Stimulated activated naive CD8-positive, alpha-beta T cell treated with anti-CD3 and anti-CD28 coated beads, Interleukin-15, amount 100 ng/mL, for 72 hours (primary cell): ENCODE measurements at places on chromosomes 12 and 14.

- no peak for DNase-seq
These were observed 128.2 kb downstream of the EML1 start for GRCh38 chr14:99921425-99921824.

- DNase-seq = no peak
These were observed 16.0 kb upstream of the SLC38A2 start for GRCh38 chr12:46388427-46389021.

DNA sequence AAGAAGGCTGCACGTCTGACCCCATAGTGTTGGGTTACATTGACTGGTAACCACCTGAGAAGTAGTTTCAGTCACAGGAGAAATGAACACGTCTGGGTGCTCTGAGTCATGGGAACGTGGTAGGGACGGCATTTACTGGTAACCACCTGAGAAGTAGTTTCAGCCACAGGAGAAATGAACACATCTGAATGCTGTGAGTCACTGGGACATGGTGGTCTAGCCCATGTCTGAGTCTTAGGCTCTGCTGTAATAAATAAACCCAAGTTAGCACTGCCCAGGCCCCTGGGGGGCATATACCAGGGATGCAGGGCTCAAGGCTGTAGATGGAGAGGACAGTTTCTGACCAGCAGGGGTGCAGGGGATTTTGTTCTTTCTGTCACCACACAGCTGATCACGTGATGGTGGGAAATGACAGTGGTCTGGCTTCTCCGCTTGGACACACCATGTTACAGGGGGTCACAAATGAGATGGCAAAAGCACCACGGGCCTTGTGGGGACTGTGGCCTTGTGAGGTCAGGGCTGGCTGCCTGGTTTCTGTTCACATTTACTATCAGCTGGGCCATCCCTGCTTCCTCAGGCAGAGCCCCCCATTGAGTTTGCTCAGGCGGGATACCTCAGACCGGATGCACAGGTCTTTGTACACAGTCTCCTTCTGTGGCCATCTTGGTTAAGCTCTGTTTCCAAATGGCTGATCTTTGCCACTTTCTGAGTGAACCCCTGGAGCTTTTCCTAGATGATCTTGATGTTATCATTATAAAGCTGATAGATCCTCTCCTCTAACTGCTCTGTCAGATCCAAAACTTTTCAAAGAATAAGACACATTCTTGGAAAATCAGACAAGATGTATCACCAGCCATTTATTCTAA lies 9.8 kb upstream of the C12orf42 start:
- peak; percentile 74 for DNase-seq

- no peak for DNase-seq
These were observed 47.3 kb upstream of the TUNAR start for GRCh38 chr14:95829321-95829720.

DNA sequence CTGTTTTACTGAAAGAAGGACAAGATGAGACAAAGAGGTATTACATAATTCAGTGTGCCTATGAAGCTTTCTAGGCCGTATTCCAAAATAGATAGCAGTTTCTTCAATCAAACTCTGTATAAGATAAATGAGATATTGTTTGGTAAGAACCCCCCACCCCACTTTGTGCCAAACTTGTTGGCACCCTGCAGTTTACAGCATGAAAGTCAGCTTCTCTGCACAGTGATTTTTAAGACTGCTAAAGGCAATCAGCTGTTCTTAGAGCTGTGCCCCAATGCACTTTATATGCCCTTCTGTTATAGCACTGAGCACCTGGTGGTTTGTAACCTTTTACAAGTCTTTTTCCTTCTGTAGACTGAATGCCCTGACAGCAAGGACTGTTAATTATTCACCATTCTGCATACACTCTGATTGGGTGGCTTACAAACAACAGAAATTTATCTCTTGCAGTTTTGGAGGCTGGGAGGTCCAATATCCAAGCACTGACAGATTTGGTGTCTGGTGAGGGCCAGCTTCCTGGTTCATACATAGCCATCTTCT lies 76.7 kb downstream of the ANO4 start:
- no peak for DNase-seq

- DNase-seq = no peak
These were observed 189.9 kb downstream of the VRK1 start for GRCh38 chr14:96987086-96987474.

GRCh38 chr14:69246331-69246730 lies 13.6 kb upstream of the GALNT16 start:
- DNase-seq = no peak

GRCh38 chr12:82523996-82524395 lies 162.7 kb upstream of the TMTC2 start:
- no peak for DNase-seq

DNA sequence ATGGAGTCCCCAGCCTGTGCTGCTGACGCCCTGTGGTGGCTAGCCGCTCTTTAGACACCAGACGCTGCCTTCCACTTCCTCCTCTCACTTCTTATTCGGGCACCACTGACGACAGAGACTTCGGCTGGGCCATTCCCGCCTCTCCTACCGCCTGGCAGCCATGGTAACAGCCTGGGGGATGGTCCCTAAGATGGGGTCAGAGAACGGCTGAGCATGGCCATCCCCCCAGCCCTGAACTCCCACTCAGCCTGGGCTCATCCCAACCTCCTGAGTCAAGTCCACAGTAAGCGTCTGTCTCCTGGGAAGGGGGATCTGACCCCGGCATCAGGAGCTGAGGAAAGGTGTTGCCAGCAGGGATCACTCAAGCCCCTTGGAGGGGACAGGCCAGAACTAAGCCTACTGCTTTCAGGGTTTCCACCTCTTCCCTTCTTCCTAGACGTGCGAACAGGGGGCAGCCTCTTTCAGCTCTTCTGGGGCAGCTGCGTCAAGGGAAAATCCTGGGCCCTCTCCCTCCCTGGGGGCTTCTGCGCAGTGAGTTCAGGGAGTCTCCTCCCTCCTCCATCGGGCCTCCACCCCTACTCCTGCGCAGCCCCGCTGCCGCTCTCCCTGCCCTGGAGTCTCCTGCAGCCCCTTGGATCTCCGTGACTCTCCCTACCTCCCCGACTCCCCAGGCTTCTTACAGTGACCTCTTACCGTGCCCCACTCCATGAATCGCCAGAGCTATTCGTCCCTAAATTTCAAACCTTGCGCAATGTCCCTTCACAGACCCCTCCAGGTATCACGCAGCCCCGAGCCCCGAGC lies 643 bp upstream of the TAMALIN start:
- DNase-seq = no peak

- DNase-seq = no peak
These were observed 14.2 kb downstream of the SEL1L start for GRCh38 chr14:81519200-81520011.

DNA sequence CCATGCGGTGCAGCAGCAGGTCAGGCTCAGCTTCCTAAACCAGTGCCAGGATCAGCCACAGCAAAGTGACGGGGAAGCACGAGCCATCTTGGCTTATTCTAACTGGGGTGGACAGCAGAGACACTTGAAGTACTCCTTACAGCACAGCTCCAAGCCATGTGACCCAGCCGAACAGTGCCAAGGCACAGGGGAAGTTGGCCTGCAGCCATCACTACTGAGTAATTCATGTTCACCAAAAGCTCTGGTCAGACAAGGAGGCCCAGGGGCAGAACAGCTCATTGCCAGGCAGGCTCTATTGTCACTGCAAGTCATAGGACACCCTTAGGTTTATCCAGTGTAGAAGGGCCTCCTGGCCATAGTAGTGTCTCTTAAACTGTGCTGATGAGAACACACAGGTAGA lies 23.4 kb upstream of the SLC35F4 start:
- DNase-seq = no peak

- no peak for DNase-seq
These were observed 76.4 kb upstream of the DICER1 start for GRCh38 chr14:95233702-95234241.

- no peak for DNase-seq
These were observed 3.8 kb downstream of the ARHGEF40 start for GRCh38 chr14:21073921-21074320.

DNA sequence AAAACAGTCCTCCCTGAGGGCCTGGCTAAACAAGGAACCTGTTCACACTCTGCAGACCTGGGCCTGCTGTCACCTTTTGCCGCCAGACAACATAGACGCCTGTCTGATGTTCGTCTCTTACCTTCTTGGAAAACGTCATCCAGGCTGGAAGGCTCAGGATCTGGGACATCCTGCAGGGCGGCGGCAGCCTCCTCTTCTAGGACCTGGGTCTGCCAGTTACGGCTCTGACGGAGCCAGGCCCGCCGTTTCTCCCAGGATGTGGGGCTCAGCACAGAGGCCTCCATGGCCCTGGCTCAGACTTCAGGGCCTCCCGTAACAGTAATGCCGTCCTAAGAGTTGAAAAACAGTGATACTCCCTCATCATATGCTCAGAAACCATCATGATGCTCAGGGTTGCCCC lies 10.3 kb downstream of the TESPA1 start:
- DNase-seq = no peak

DNA sequence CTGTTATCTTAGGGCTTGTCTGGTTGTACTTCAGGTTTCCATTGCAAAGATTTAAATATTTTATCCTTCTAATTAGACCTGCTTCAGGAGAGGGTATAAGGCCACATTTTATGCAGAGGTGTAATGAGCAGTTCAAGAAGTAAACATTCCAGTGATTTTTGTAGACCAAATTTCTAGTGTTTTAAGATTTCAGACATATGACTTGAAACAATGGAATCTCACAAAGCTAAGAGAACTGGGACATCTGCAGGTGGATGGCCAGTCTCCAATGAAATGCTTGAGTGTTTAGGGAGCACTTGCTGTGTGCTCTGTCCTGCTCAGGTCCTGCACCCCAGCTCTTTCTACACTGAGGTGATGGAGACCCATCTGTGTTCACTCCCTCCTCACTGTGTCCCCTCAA lies 7.9 kb downstream of the C14orf132 start:
- DNase-seq = no peak

- DNase-seq = no peak
These were observed at the start of gene GDF3 for GRCh38 chr12:7695566-7696197. Gene GDF3 (minus strand): TSS chr12:7695775. CDS start chr12:7695728, 47 bp downstream.

- DNase-seq = no peak
These were observed 61.7 kb downstream of the FBXO34 start for GRCh38 chr14:55332654-55333570.

DNA sequence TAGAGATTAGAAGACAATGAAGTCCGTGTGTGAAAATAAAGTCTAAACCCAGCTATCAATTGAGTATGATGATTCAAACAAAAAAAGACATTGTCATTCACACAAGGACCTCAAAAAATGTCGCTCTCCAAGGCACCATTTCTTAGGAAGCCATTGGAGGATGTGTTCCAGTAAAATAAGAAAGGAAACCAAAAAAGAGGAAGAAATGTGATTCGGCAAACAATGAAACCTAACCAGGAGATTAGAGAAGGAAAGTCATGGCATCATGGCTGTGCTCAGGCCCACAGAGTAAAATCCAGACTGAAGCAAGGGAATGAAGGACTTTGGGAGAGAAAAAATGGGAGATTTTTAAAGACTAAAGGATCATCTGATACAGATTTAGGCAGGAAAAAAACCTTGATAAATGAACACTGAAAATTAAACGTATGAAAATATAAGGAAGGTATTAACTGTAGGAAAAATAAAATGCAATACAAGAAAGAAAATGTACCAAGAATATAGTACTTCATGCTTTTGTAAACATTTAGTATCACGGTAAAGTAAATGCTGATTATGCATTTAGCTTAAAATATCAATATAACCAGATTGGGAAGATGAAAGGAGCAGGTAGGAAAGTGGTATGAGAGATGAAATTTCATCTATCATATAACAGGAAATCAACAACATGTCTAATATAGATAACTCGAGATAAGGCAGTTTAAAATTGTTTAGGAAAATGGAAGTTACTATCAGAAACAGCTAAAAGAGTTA lies 38.2 kb upstream of the MTHFD1 start:
- no peak for DNase-seq

DNA sequence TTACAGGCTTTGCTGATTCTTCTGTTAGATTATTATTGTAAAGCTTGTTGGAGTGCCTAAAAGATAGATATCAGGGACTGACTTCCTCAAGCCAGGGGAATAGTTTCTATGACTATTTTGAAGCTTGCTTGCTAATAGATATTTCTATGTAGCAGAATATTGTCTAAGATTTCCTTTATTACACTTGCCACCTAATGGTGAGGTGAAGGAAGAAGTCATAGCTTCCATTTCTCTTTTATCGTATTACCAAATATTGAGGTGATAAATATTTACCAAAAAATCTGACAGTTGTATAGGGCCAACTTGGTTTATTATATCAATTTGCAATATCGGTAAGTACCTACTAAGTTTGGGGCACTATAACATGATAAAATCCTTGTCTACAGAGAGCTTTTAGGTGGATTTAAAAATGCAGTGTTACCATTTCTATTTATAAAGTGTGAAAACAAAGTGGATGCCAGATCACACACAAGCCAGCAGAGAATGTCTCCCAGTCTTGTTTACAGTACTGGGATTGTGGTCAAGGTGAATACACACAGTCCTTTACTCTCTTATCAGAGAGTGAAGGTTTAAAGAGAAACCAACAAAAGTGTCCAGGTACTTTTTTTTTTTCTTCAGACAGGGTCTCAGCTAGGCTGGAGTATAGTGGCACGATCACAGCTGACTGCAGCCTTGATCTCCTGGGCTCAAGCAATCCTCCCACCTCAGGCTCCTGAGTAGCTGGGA lies 137.9 kb downstream of the IGF1 start:
- DNase-seq = no peak

GRCh38 chr14:78152201-78153063 lies 17.7 kb upstream of the NRXN3 start:
- DNase-seq = no peak

DNA sequence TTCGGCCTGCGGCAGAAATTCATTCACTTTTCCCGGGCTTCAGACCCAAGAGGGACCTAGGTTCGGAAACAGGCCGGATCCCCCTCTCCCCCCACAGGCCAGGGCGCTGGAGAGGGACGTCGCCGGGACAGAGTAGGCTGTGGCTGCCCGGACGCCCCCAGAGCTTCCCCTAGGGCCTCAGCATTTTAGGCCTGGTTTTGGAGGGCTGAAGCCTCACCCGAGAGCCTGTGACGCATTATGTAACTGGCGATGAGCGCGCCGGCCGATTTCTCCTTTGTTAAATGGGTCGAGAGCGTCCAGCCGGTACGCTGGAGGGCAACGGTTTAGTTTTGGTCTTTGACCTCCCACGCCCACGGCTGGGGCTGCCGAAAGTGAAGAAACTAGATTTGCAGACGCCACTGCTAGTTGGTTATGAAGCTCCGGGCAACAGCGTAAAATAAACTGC lies 657 bp downstream of the PEBP1 start:
- peak; percentile 36 for DNase-seq

- no peak for DNase-seq
These were observed 9.5 kb upstream of the CRADD start for GRCh38 chr12:93667672-93668071.

GRCh38 chr12:104910196-104910840 lies 47.8 kb downstream of the SLC41A2 start:
- no peak for DNase-seq

GRCh38 chr14:101351769-101352168 lies 209.5 kb upstream of the DIO3 start:
- no peak for DNase-seq
